ENCODE measurements at places on chromosomes 1 and 21. TPM values are rescaled to one million over a fixed set of nuclear protein-coding genes. Genes with fewer than 3 reads are reported as not detected.

TIAM1 gene
- total RNA-seq, result 0.37 TPM

HUNK gene
- under 0.01 TPM for total RNA-seq

RPE65 gene
- not detected for total RNA-seq

RHCE gene
- total RNA-seq, result 2.4 TPM

FOXO6 gene
- total RNA-seq, result not detected

SPATC1L gene
- 7.7 TPM for total RNA-seq

CD1C gene
- not detected for total RNA-seq

PGBD5 gene
- total RNA-seq, result 0.57 TPM

ZRANB2 gene
- total RNA-seq, result 40.5 TPM

CFAP107 gene
- total RNA-seq, result not detected

COL8A2 gene
- 2.0 TPM for total RNA-seq

RYR2 gene
- under 0.01 TPM for total RNA-seq

NTNG1 gene
- 1.7 TPM for total RNA-seq

RGS18 gene
- total RNA-seq, result 0.43 TPM

LIN28A gene
- not detected for total RNA-seq

SHE gene
- under 0.01 TPM for total RNA-seq

TSNAX gene
- total RNA-seq, result 40.1 TPM

LRRC39 gene
- 0.46 TPM for total RNA-seq

CHIA gene
- not detected for total RNA-seq

DMRTA2 gene
- 0.09 TPM for total RNA-seq

RNF186 gene
- not detected for total RNA-seq

LAPTM5 gene
- 0.09 TPM for total RNA-seq

LIX1L gene
- total RNA-seq, result 15.6 TPM

MPL gene
- total RNA-seq, result not detected

All from smooth muscle cell of bladder (primary cell).